ENCODE measurements at places on chromosomes 5 and 9.
A peak's percentile ranks its signal among the peaks of the same experiment; 100 is the strongest.

GRCh38 chr5:16178745-16179372 is 732 bp downstream of the MARCHF11 start:
- peak overlapping the region; percentile 57 for H3K27ac ChIP-seq
- H3K27me3 ChIP-seq: peaks cover 11% of the 10 kb centered on the region
- H3K36me3 ChIP-seq: peaks cover 4% of the 10 kb centered on the region
- H3K4me3 ChIP-seq: peak overlapping the region; percentile 94
- peak; percentile 94 for DNase-seq
- H3K4me1 ChIP-seq: peaks cover 3% of the 10 kb centered on the region

- DNase-seq: no peak
- no peak overlapping the region for H3K4me3 ChIP-seq
- H3K36me3 ChIP-seq: peaks cover 48% of the 10 kb centered on the region
- H3K27ac ChIP-seq: peak overlapping the region; percentile 67
Observed at GRCh38 chr5:181235689-181236366, 7.9 kb downstream of the RACK1 start.

DNA sequence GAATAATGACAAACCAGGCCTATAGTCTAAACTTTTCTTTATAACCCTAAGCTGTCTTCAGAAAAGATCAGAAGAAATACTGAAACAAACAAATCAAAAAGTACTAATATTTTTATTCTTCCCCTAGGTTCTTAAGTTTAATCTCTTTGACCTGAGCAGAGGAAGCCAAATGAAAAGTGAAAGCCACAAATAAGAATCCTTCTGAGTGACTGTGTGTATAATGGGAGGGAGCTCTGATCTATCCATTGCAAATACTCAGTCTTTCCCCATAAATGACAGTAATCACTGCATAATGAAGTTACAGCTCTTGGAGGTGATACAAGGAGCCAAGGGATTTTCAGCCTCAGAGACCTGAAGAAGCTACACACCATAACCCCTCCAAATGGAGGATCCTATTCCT is 126.9 kb upstream of the ATP10B start:
- H3K27me3 ChIP-seq: peaks cover 2% of the 10 kb centered on the region
- no peak overlapping the region for H3K4me3 ChIP-seq
- H3K27ac ChIP-seq: no peak overlapping the region

DNA sequence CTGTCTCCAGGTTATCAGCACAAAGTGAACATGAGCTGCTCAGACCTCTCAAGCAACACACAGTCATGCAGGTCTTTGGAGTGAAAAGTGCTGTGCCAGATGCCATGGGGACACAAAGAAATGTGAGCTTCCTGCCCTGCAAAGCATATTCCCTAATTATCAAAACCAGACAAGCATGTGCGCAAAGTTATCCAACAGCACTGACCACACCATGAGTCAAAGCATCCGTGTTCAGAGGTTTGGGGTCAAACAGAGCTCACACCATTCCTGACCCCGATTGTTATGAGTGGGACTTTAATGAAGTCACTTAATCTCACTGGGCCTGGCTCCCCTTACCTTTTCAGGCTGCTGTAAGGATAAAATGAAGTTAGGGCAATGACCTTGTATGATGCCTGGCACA is 138.5 kb downstream of the SLIT3 start:
- no peak overlapping the region for H3K4me3 ChIP-seq
- peaks cover 2% of the 10 kb centered on the region for H3K27me3 ChIP-seq
- H3K27ac ChIP-seq: no peak overlapping the region
- H3K36me3 ChIP-seq: no peaks in the 10 kb centered on the region
- DNase-seq: no peak

- H3K4me3 ChIP-seq: no peak overlapping the region
- H3K27ac ChIP-seq: no peak overlapping the region
- peaks cover 12% of the 10 kb centered on the region for H3K27me3 ChIP-seq
- DNase-seq: no peak
Observed at GRCh38 chr5:52805615-52806014, 17.9 kb downstream of the ITGA1 start.

DNA sequence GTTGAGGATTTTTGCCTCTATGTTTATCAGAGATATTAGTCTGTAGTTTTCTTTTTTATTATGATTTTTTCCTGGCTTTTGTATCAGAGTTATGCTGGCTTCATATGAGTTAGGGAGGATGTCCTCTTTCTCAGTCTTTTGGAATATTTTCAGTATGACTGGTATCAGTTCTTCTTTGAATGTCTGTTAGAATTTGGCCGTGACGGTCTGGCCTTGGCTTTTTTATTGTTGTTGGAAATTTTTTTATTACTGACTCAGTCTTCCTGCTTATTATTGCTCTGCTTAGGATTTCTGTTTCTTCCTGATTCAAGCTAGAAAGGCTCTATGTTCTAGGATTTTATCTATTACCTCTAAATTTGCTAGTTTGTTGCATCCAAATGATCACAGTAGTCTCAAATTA is 421.9 kb downstream of the CDH10 start:
- no peak for DNase-seq
- H3K4me1 ChIP-seq: no peaks in the 10 kb centered on the region
- no peak overlapping the region for H3K27ac ChIP-seq

GRCh38 chr9:99953861-99954507 is 47.5 kb downstream of the STX17 start:
- H3K27ac ChIP-seq: no peak overlapping the region
- no peak for DNase-seq
- H3K27me3 ChIP-seq: no peaks in the 10 kb centered on the region
- H3K4me1 ChIP-seq: no peaks in the 10 kb centered on the region
- no peak overlapping the region for H3K4me3 ChIP-seq
- no peaks in the 10 kb centered on the region for H3K36me3 ChIP-seq

GRCh38 chr5:147346006-147346561 is 111.3 kb downstream of the STK32A start:
- H3K4me1 ChIP-seq: no peaks in the 10 kb centered on the region
- no peaks in the 10 kb centered on the region for H3K36me3 ChIP-seq
- no peaks in the 10 kb centered on the region for H3K27me3 ChIP-seq
- no peak overlapping the region for H3K27ac ChIP-seq
- H3K4me3 ChIP-seq: no peak overlapping the region

DNA sequence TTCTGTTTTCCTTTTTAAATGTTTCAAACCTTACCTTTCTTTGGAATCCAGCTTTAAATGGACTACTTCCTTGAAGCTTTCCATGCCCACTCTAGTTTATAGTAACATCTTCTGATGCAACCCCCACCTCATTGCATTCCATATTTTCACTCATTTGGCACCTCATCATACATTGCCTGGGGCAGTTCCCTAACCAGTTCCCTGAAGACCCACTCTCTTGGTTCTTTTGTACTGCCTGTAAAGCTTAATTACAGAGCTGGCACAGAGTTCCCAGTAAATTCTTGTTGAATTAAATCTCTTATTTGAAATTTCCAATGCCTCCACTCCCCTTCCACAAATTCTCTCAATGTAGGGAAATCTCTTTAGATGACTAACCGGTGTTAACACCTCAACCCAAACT is 257.2 kb downstream of the ARRDC3 start:
- peaks cover 16% of the 10 kb centered on the region for H3K4me1 ChIP-seq
- no peaks in the 10 kb centered on the region for H3K36me3 ChIP-seq
- no peak overlapping the region for H3K27ac ChIP-seq
- no peak for DNase-seq
- no peak overlapping the region for H3K4me3 ChIP-seq

- H3K27me3 ChIP-seq: no peaks in the 10 kb centered on the region
- no peak overlapping the region for H3K27ac ChIP-seq
- DNase-seq: no peak
- H3K4me3 ChIP-seq: no peak overlapping the region
Observed at GRCh38 chr9:87180361-87180760, 233.1 kb upstream of the GAS1 start.

DNA sequence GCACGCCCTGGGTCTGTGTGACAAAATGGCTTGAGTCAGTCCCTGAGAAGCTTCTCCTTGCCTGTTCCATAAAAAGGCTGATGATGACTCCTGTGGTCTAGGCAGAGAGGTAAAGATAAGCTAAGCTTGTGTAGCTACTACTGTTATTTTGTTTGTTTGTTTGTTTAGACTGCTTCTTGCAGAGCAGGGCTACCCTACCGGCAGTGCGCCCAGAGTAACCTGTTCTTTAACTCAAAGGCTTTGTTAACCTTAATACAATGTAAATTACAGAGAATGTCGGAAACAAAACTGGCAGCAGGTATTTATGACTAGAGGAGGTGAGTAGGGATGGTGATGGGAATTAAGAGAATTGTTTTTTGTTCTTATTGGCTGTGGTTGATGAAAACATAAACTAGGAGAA is 87.6 kb downstream of the F2RL2 start:
- no peaks in the 10 kb centered on the region for H3K36me3 ChIP-seq
- DNase-seq: no peak

DNA sequence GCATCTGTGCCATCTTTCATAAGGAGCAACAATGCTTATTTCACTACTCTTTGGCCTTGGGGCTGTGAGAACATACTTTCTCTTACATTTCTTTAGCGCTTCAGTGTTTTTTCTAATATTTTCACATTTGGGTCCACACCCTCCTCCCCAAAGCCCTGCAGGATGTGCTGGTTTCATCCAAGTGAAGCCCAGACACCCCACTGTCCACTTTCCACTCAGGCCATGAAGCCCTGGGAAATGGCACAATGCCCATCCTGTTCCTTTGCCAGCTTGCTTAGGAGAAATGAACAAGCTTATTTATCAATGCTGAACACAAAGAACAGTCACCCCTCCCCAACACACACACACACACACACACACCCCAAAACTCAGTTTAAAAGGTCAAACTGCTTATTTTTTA is 17.3 kb upstream of the TMOD1 start:
- no peaks in the 10 kb centered on the region for H3K27me3 ChIP-seq
- H3K4me1 ChIP-seq: peaks cover 19% of the 10 kb centered on the region
- no peak overlapping the region for H3K27ac ChIP-seq
- peaks cover 9% of the 10 kb centered on the region for H3K36me3 ChIP-seq
- H3K4me3 ChIP-seq: no peak overlapping the region
- DNase-seq: no peak

DNA sequence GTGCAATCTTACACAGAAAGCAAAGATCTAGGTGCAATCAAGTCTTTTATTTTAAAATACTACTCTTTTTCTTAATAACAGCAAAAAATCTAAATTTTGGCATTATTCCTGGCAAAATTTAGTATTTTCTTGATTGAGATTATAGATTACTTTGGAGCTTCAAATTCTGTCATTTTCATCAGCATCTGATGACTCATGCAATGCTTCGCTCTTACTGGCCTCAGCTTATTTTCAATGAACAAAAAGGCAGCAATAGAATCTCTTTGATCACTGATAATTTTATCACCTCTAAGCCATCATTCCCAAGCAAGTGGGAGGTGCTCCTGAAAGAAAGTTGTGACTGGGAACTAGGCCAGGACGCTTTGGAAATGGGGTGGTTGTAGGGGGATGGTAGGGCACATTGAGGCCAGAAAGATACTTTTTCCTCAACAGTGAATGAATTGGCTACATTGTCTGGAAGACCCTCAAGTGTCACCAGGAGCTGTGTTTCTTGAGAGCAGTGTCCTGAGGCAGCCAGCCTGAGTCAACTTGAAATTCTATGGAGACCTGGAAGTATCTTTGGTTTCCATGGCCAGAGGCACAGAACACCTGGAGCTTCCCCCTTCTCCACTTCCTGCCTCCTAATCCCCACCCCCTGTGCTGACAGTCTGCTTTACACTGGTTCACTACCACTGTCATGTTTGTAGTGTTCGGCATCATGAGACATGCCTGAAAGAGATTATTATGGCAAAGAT is 46.9 kb upstream of the APC start:
- peaks cover 4% of the 10 kb centered on the region for H3K27me3 ChIP-seq
- H3K27ac ChIP-seq: no peak overlapping the region
- no peaks in the 10 kb centered on the region for H3K36me3 ChIP-seq
- peaks cover 38% of the 10 kb centered on the region for H3K4me1 ChIP-seq
- H3K4me3 ChIP-seq: no peak overlapping the region

GRCh38 chr9:94996641-94997040 is 270.1 kb downstream of the AOPEP start:
- peaks cover 54% of the 10 kb centered on the region for H3K4me1 ChIP-seq
- H3K4me3 ChIP-seq: no peak overlapping the region
- H3K27me3 ChIP-seq: no peaks in the 10 kb centered on the region

GRCh38 chr5:112411903-112412302 is 7.2 kb downstream of the EPB41L4A start:
- peak overlapping the region; percentile 92 for H3K27ac ChIP-seq
- H3K4me3 ChIP-seq: peak overlapping the region; percentile 37
- peaks cover 3% of the 10 kb centered on the region for H3K27me3 ChIP-seq
- peaks cover 7% of the 10 kb centered on the region for H3K36me3 ChIP-seq
- H3K4me1 ChIP-seq: peaks cover 69% of the 10 kb centered on the region

DNA sequence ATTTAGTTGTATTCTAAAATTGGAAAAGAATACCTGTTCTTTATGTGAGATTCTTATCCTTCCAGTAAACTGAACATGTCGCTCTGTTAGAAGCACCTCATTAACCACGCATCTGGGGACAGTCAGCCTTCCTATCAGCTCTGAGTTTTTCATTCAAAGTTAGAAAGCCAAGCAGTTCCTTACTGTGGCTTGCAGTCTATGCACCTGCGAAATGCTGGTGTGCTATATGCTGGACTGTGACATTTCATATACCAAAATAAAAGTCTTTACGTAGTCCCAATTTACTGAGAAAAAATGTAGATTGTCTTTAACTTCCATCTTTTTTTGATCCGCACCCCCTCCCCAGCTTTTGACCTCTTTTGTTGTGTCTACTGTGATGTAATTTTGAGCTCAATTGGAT is 4.3 kb downstream of the ANP32B start:
- no peak overlapping the region for H3K4me3 ChIP-seq
- peaks cover 4% of the 10 kb centered on the region for H3K27me3 ChIP-seq
- no peak for DNase-seq

- H3K27me3 ChIP-seq: peaks cover 4% of the 10 kb centered on the region
- no peaks in the 10 kb centered on the region for H3K36me3 ChIP-seq
- H3K4me1 ChIP-seq: no peaks in the 10 kb centered on the region
- no peak for DNase-seq
Observed at GRCh38 chr5:6545036-6545693, 87.7 kb downstream of the NSUN2 start.

GRCh38 chr9:129491487-129491855 is 129.4 kb downstream of the C9orf50 start:
- DNase-seq: no peak
- H3K36me3 ChIP-seq: no peaks in the 10 kb centered on the region
- no peak overlapping the region for H3K27ac ChIP-seq

DNA sequence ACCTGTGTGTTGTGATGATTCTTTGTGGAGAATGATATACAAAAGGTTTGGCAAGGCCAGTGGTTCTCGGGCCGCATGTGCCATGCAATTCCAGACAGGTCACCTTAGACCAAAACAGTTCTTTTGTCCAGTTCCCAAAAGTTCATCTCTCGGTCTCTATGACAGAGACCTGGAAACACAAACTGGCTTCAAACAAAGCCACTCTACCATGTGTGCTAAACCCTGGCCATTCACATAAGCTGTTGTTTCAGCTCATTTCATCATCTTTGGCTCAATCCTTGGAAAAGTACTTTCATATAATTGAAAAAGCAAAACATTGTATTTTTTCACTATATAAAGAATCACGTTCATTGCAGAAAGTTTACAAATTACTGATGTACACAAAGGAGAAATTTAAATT is 210.5 kb upstream of the SEMA6A start:
- no peak for DNase-seq
- H3K27me3 ChIP-seq: peaks cover 3% of the 10 kb centered on the region
- no peak overlapping the region for H3K4me3 ChIP-seq
- no peak overlapping the region for H3K27ac ChIP-seq
